ENCODE measurements at places on chromosomes 1 and 21.

DNA sequence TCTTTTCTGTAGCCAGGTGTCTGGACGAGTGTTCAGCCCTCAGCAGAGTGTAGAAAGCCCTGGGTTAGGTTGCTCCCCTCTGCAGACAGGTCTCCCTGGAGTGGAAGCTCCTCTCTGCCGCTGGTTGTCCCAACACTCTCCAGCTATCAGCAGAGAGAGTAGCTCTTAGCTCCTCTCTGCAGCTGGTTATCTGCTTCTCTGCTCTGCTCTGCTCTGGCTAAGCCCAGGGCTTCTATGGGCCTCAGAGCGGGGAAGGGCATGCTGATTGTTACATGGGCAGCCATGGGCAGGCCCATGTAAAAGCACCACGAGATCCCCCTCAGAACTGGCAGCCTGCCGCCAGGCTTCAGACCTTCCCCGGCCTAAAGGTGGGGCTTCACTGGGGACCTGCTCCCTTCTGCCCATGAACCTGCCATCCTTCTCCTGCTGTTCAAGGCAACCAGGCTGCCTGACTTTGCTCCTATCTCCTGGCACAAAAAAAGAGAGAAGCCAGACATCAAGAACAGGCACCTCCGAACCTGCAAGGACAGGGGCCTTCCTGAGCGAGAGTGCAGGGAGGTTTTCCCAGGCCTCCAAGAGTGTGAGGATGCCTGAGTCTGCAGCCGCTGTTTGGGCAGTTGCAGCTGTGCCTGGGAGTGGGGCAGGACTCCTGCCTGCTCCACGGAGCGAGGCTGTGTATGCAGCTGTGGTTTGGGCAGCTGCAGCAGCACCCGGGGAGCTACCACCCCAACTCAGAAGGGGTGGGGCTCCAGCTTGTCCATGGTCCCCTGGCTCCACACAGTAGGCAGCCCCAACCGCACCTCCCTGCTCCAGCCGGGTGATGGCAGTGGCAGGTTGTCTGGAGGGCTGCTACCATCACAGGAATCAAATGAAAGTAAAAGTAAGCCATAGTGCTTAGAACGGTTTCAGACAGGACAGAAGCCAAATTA lies 973.7 kb downstream of the LTN1 start:
- DNase-seq = no peak

DNA sequence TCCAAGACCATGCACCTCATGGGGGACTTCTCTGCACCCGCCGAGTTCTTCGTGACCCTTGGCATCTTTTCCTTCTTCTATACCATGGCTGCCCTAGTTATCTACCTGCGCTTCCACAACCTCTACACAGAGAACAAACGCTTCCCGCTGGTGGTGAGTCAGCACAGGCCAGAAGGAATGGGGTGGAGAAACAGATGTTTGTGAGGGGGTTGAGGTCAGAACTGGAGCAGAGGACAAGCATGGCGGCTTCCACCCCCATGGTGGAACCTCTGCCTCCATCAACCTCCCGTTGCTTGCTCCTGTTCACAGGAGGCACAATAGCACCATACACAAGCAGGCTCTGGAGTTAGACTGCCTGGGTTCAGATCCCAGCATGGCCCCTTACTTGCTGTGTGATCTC lies 6.9 kb upstream of the ATXN7L2 start:
- DNase-seq = no peak

- DNase-seq = no peak
Observed at GRCh38 chr1:115728341-115728740, 40.2 kb downstream of the CASQ2 start.

GRCh38 chr21:15682186-15682895 lies 47.4 kb upstream of the USP25 start:
- DNase-seq = no peak

DNA sequence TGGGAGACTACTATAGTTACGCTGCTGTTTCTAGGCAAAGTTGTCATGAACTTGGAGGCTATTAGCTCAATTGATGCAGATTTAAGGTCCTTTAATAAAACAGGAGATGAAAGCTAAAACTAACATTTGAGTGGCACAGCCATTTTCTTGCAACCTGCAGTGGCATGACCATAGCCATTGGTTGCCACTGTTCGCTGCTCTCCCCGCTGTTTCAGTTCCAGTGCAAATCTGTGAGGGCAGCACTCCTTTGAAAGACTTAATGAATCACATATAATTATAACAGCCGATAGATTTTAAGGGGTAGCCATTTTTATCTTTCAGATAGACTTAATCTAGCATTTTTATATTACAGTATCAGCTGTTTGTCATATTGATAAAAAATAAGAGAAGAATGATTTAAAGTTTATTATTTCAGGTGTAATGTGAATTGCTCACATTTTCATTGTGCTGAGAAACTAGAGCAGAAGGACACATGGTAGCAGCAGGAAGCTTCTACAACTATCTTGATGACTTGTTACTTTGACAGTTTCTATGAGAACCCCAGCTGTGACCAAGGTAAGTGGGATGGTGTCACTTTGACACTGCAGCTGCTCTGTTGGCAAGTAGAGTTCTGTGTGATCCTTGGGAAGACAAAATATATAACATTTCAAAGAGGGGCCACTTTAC lies 203.7 kb downstream of the PLA2G4A start:
- no peak for DNase-seq

DNA sequence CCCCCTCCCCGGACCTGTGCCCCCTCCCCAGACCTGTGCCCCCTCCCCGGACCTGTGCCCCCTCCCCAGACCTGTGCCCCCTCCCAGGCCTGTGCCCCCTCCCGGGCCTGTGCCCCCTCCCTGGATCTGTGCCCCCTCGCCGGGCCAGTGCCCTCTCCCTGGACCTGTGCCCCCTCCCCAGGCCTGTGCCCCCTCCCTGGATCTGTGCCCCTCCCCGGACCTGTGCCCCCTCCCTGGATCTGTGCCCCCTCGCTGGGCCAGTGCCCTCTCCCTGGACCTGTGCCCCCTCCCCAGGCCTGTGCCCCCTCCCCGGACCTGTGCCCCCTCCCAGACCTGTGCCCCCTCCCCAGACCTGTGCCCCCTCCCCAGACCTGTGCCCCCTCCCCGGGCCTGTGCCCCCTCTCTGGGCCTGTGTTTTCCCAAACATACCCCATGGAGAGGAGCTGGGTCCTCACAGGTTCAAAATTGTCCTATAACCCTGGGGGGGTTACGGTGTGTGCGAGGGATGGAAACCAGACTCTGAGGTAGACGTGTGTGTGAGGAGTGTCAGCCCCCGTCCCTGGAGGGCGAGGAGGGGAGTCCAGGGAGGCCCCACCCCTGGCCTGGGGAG lies 47.6 kb upstream of the POFUT2 start:
- DNase-seq = no peak

- no peak for DNase-seq
Observed at GRCh38 chr1:17878837-17879236, 123.7 kb downstream of the ACTL8 start.

GRCh38 chr1:2248127-2248826 lies 20.2 kb downstream of the SKI start:
- DNase-seq = no peak

DNA sequence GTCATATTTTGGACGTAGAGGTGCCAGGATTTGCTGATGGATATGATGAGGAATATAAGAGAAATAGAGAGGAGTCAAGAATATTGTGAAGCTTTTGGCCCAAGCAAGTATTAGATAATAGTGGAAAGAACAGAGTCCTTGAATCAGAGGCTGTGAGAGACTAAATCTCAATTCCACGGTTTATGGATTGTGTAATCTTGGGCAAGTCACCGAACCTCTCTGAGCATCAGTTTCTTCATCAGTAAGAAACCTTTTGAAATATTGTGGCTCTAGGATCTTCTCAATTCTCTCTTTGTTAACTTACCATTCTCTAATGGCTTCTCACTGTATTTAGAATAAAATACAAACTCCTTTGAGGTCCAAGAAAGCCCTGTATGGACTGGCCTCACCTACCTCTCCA lies 77.6 kb downstream of the RPS6KA1 start:
- no peak for DNase-seq

DNA sequence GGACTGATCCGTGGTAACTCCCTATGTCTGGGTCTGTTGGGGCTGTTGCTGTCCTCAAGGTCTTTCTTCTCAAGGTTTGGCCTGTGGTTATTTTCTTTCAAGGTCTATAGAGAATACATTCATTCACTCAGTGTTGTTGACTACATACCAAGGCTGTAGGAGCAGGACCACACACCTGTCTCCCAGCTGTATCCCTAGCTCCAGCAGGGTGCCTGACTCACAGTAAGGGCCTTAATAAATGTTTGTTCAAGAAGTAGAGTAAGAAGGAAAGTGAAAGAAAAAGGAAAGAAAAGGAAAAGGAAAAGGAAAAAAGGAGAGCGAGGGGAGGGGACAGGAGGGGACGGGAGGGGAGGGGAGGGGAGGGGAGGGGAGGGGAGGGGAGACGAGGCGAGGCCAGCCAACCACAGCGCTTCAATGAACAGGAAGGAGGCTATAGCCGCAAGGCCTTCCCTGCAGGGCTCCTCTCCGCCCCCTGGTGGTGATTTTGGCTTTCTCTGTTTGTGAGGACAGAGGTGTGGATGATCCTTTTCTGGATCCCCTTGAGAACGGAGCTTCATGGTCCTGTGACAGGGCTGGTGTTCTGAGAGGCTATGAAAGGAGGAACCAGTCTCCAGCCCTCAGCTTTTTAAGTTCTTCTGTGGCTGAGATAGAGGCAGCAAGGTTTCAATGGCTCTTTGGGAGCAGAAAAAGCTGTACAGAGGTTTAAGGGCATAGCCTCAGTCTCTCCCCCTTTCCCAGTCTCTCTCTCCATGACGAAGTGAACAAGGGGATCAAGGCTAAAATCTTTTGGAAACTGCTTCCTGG lies 30.6 kb upstream of the LCE5A start:
- peak; percentile 81 for DNase-seq

DNA sequence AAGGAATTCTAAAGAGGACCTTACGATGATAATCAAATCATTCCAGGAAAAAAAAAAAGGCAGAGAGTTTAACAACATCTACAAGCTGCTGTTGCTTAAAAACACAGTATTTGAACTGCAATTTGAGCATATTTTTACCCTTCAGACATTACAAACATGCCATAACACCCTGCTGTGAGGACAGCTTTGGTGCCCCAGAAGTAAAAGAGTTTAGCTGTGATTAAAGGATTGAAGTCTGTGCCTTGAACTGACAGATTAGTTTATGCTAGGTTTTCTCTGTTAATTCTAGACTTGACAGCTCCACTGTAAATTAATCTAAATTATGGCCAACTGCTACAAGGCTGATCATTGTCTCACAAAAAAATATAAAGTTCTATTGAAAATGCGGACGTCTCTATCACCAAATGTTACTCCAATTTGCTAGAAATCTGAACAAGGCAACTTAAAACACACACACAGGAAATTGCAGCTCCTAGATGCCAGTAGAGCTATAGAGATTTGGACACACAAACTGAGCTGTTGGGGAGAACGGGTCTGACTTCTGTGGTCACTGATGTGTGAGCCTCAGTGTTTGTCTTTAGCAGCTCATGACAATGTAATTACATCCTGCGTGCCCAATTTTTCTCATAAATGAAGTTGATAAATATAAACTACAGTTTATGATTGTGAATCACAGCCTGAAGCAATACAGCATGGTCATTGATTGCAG lies 217.9 kb downstream of the NTNG1 start:
- DNase-seq = no peak

- DNase-seq = no peak
Observed at GRCh38 chr1:107623431-107623830, 341.5 kb downstream of the VAV3 start.

- DNase-seq = no peak
Observed at GRCh38 chr1:54225378-54225777, 25.4 kb downstream of the MRPL37 start.

- no peak for DNase-seq
Observed at GRCh38 chr1:196933531-196934189, 9.9 kb upstream of the CFHR2 start.

- peak; percentile 89 for DNase-seq
Observed at GRCh38 chr1:153566414-153567371, 1.0 kb upstream of the S100A2 start.

GRCh38 chr1:158924677-158925076 lies 6.7 kb upstream of the PYHIN1 start:
- DNase-seq = no peak

DNA sequence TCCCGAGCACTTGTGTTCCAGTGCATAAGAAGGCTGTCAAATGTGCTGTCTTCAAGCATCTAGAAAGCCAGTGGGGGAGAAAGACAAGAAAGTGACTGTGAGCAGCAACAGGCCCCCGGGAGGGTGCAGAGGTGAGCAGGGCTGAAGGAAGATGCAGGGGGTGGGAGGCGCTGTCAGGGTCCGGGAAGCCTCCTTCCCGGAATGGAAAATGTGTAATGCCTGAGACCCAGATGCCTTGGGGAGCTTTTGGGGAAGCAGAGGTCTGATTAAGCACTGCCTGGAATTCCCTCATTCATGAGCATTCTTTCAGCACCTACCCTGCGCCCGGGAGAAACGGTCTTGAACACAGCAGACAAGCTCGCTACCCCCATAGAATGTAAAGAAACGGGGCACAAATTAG lies 1.3 kb downstream of the NPHP4 start:
- DNase-seq = no peak

- no peak for DNase-seq
Observed at GRCh38 chr1:152108882-152109222, 6.4 kb downstream of the TCHH start.

GRCh38 chr1:165824269-165824643 lies 3.2 kb upstream of the UCK2 start:
- DNase-seq = no peak

DNA sequence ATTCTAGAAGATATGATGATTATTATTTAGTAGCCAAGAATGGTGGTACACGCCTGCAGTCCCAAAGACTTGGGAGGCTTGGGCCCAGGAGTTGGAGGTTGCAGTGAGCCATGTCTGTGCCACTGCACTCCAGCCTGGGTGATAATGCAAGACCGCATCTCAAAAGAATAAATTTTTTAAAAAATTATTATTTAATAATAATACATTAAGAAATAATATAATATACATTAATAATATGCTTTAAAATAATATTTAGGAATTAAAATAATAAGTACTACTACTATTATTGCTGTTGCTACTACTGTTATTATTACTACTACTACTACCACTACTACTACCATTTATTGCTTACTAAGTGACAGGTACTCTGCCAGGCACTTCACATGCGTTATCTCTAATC lies 27.2 kb downstream of the CCDC30 start:
- DNase-seq = no peak

GRCh38 chr1:7670334-7671145 lies 100.6 kb upstream of the VAMP3 start:
- DNase-seq = no peak

GRCh38 chr1:153478692-153479618 lies 18.5 kb upstream of the S100A7 start:
- DNase-seq = no peak

- no peak for DNase-seq
Observed at GRCh38 chr1:28740118-28740517, 3.4 kb downstream of the YTHDF2 start.

GRCh38 chr21:42092771-42093170 lies 21.7 kb downstream of the UMODL1 start:
- no peak for DNase-seq

DNA sequence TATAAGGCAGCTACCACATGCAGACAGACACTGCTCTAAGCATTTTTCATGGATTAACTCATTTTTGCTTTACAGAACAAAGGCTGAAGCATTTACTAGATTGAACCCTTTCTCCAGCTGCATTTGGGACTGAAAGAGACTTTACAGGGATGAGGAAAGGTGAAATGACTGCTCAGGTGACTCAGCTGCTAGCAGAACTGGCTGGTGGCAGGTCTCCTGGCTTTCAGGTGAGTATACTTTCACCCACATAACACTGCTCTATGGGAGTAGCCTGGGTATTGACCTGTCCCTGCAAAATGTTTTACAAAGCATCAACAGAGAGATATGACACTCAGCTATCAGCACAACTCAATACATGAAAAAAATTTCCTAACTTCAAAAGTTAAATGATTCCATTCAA lies 2.6 kb upstream of the CCDC185 start:
- DNase-seq = no peak

- DNase-seq = peak; percentile 5
Observed at GRCh38 chr1:230797942-230798365, 50.8 kb downstream of the CAPN9 start.

- peak; percentile 53 for DNase-seq
Observed at GRCh38 chr1:19762175-19762779, 37.4 kb downstream of the TMCO4 start.

All from activated CD4-positive, alpha-beta T cell treated with anti-CD3 and anti-CD28 coated beads, Interleukin-2, amount 50 U/mL, for 48 hours (primary cell).